ENCODE measurements at places on chromosomes 7 and 10.

DNA sequence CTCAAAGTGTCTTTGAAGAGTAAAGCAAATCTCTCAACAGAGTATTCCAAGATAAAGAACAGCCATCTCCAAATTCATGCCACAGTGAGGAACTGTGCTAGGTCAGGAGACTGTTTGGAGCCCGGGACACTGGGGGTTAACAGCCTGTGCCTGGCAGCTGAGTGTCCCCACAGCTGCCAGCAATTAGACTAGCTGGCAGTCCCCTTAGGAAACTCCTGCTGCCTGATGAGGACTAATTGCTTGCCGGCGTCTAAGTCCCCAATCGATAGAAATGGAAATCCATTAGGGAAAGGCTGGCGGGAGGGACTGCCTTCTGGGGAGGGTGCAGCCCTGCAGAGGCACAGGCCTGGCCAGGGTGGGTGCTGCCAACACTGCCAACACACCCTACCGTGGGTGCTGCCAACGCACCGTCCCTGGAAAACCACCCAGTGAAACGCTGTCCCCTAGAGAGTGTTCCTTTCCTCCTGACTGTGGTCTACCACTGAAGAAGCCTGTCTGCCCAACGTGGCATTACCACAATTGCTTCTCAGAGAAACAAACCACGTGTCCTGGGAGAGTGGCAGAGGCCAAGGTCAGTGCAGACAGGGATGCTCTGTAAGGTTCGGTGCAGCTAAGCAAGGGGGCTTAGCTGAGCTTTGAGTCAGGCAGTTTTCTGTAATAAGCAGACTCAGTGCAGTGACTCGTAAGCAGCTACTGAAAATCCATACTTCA, 60.8 kb downstream of the XRCC2 start:
- no peak for DNase-seq

DNA sequence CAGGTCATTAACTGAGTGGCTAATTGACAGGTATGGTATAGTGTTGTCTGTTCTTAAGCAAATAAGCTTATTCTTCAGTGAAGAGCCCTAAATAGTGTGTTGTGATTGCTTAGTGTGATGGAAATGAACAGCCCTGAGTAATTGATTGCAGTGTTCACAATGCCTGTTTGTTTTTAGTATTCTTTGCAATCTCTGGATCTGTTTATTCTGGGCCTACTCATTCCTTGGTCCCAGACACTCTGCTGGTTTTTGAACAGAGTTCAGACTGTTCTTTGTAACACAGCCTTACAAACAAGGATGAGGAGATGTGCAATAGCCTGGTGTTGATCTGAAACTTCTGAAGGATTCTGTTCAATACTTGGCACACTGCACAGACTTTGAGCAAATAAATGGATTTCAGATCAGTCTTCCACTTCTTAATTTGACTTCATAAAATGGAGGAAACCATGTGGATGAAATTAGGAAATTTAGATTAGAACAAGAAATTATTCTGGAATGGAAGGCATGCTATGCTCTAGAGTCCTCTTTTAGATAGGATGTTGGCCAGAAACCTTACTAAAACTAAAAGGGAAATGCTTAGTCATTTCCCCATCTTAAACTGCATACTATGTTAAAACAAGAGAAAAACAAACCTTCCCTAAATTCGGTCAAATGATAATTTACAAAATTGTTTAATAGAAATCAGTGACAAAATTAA, 444.2 kb upstream of the SEMA3D start:
- DNase-seq, result peak; percentile 35

DNA sequence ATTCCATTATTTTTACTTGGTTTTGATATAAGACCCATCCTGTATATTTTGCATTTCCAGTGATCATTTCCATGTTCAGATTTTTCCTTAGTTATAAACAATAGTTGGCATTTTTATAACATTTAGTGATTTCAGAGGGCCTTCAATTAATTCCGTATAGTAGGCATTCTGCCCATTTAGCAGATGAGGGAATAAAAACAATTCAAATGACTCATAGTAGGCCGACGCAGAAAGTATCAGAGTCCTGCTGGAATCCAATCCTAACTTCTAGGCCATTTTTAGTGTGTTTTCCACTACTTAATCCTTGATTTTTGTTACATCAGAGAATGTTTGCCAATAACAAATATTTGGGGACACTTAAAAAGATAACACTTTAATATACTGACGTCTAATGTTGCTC, 15.4 kb downstream of the RNF32 start:
- DNase-seq, result no peak

DNA sequence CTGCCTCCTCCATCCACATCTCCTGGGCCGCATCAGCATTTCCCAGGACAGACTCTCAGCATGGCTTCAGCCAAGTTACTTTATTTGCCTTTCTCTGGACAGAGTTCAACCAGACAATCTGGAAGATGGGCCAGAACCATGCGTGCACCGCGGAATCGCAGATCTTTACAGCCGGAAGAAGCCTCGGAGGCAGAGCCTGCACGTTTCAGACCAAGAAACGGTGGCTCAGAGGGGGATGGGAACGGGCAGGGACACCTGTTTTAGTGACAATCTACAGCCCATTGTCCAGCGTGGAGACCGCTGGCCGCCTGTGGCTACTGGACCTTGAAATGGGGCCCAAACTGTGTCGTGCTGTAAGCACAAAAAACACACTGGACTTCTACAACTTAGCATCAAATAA, 3.5 kb downstream of the VIPR2 start:
- no peak for DNase-seq

DNA sequence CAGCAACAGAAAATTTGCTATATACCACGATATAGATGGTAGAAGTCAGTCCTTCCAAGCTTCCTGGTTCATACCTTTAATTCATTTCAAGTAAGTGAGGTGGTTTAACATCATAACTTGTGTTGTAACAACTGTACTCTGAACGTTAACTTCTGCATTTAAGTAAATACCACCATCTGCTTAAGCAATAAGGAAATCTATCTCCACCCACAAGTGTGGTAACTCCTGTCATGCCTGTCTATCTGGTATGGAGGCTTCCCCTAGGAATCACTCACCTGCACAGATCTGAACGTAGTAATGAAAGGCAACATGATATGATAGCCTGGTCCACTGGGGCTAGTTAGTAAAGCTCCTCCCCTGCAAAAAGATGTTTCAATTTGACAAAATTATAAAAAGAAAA, 2.3 kb downstream of the ERLIN1 start:
- peak; percentile 77 for DNase-seq

DNA sequence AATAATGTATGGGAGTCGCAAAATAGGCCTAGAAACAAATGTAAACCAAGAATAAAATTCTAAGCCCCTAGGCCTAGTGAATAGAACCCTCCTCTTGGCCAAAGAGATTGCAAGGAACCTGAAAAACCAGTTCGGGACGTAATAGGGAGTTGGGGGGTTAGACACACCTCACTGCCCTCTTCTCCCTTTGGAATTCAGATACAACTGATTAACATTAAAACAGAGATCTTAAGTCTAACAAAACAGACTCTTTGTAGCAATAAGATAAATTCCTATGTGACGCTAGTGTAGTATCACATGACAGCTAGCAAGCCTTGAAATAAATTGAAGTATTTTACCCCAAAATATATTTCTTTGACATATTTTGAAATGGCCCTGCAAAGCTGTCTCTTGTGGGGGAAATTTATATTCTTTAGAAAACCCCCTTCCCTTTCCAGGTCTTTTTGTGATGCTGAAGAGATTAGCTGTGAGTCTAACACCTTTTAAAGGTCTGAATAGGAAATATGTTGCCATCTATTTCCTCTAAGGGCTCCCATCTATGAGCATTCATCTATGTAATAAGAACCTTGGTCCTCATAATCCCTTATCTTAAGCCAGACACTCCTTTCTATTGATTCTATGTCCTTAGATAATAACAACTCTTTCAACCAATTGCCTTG, 623.4 kb upstream of the NRG3 start:
- no peak for DNase-seq

- DNase-seq, result no peak
Measured at GRCh38 chr10:110411047-110411410, 86.7 kb upstream of the DUSP5 start.

DNA sequence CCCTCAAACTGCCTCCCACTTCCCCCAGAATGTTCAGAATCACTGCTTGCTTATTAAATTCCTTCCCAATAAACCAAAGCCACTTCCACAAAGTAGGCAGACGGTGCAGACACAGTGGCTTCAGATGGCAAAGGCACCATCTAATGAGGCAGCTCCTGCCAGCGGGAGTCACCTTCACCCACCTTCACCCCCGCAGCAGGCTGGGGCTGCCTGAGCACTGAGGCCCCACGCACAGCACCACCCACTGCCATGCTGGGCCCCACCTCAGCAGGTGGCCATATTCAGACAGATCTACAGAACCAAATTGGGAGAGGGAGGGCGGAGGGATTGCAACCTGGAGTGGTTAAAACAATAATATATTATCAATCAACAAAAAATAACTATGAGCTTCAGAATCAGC, 118.5 kb downstream of the GRID1 start:
- no peak for DNase-seq

DNA sequence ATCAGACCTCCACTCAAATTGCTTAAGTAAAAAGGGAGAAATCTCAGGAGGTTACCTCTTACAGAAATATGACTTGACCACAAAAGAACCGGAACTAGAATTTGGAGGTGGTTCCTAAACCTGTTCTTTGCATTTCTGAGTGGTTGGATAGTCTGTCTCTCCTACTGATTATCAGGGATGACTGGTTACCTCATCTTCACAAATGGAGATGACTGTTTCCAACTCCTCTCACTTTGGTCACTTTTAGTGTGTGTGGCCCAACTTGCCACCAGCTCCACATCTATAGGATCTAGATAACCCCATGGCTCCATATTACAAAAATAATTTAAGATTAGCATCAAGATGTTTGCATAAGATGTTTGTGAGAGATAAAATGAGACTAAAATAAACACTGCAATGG, 95.5 kb downstream of the CCDC71L start:
- DNase-seq, result no peak

DNA sequence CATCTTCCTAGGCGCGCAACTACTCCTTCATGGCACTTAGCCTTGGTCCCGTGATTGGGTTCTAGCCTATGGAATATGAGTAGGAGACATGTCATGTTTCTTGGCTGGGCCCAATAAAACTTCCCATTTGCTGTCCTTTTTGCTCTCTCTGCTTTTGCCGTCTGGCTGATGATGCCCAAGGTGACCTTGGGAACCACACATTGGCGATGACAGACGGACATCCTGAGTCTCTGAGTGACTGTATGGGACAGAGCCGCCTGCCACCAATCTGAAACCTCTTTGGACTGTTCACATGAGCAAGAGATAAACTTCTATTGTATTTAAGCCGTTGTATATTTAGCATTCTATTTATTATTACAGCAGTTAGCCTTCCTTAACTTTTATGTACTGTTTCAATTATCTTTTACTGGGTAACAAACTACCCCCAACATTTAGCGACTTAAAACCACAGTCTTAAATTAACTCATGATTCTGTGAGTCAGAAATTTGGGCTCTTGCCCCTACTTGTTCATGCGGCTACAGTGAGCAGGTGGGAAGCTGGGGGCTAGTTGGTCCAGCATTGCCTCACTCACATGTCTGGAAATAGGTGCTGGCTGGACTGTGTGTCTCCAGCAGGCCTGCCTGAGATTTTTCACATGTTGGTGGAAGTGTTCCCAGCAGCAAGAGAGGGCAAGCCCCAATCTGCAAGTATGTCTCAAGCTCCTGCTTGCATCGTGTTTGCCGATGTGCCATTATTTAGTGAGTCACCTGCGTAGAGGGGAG, 71.7 kb downstream of the NOD1 start:
- DNase-seq, result no peak

- DNase-seq, result peak; percentile 84
Measured at GRCh38 chr7:55593515-55594318, 21.4 kb upstream of the VOPP1 start.

GRCh38 chr7:33725111-33726025, 180.0 kb upstream of the BMPER start:
- DNase-seq, result no peak

- no peak for DNase-seq
Measured at GRCh38 chr7:5758286-5758685, 23.2 kb downstream of the RNF216 start.

DNA sequence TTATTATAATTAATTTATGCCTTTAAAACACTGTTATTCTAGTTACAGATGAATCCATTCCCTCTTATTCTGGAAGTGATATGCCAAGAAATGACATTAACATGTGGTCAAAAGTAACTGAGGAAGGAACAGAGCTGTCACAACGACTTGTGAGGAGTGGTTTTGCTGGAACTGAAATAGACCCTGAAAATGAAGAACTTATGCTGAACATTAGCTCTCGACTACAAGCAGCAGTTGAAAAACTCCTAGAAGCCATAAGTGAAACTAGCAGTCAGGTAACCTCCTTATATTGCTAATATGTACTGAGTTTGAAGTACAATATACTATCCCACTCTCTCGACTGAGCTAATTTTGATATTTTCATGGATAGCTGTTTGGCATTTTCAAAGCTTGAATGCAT, 81.6 kb downstream of the CYP51A1 start:
- DNase-seq, result peak; percentile 16

DNA sequence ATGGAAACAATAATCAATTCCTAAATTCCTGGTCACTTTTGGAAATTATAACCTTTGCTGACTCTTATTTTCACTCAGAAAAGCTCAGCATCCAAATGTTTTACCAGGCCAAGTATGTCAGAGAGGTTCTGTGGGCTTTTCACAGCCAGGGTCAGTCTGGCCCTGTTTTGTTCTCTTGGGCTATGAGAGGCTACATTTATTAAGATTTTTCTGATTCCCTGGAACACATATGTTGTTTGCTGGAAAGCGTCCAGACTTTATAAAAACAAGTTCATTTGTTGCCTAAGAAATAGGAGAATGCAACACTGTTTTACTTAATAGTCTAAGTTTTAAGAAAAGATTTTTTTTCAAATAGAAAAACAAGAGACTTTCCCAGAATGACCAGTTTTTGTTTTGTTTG, 238.4 kb upstream of the PLXDC2 start:
- DNase-seq, result no peak

GRCh38 chr10:58913717-58914116, 262.7 kb upstream of the PHYHIPL start:
- DNase-seq, result no peak

- no peak for DNase-seq
Measured at GRCh38 chr10:128222332-128222849, 96.2 kb upstream of the MKI67 start.

DNA sequence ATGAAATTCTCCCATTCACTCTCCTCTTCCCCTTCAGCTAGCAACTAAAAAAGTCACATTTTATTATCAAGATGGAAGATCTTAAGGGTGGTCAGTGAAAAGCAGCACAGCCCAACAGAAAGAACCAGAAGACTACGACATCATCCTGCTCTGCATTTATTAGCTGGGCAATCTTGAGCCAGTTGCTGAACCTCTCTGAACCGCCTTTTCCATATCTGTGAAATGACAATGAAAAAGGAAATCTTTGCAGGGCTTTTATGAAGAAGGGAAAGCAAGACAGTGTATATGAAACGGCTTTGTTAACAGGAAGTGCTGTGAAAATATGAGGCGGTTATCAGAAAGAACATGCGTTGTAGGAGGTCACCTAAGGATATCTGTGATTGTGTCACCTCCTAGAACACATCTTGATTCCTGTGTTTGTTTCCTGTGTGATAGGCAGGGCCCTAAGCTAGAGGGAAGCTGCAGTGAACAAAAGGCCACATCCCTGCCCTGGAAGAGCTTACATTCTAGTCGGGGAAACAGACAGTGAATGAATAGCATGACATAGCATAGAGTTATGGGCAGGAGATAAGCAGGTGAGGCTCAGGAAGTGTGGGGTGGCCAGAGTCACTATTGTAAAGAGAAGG, 36.0 kb upstream of the KCNMA1 start:
- DNase-seq, result no peak
